ENCODE measurements at places on chromosomes 2 and 18. TPM values are rescaled to one million over a fixed set of nuclear protein-coding genes. Genes with fewer than 3 reads are reported as not detected.

The COL3A1 gene
- 8,171 TPM for total RNA-seq

The TRIM54 gene
- total RNA-seq: not detected

The ALLC gene
- total RNA-seq: not detected

The MYOM1 gene
- total RNA-seq: 0.46 TPM

The L3MBTL4 gene
- total RNA-seq: 0.59 TPM

The STARD6 gene
- not detected for total RNA-seq

The IMMT gene
- total RNA-seq: 81.8 TPM

The SP5 gene
- not detected for total RNA-seq

The TMEM178A gene
- 1.6 TPM for total RNA-seq

The NTSR2 gene
- not detected for total RNA-seq

The ASXL3 gene
- total RNA-seq: 10.1 TPM

The HRH4 gene
- not detected for total RNA-seq

The NT5DC4 gene
- not detected for total RNA-seq

The CCDC178 gene
- not detected for total RNA-seq

The TMEM185B gene
- 41.2 TPM for total RNA-seq

The STAT4 gene
- total RNA-seq: 1.3 TPM

The CPO gene
- total RNA-seq: not detected

The NAPG gene
- 28.3 TPM for total RNA-seq

The CGREF1 gene
- 1.2 TPM for total RNA-seq

The PLGLB2 gene
- 7.0 TPM for total RNA-seq
